ENCODE measurements at places on chromosomes 12 and 14. TPM values are rescaled to one million over a fixed set of nuclear protein-coding genes. Genes with fewer than 3 reads are reported as not detected.

The BEGAIN gene
- total RNA-seq = 1.5 TPM

The TNS2 gene
- 57.7 TPM for total RNA-seq

The NAV3 gene
- 0.38 TPM for total RNA-seq

GRCh38 chr14:90808759-90809529 lies 7.3 kb downstream of the TTC7B start:
- no peak for DNase-seq

GRCh38 chr14:61749867-61750266 lies 12.4 kb upstream of the SNAPC1 start:
- DNase-seq = peak; percentile 45

Data from HT-29 (cell line).